T-cell (primary cell): ENCODE measurements at places on chromosomes 16 and 17.

- H3K4me1 ChIP-seq, result peaks cover 4% of the 10 kb centered on the region
- no peaks in the 10 kb centered on the region for H3K36me3 ChIP-seq
- peaks cover 53% of the 10 kb centered on the region for H3K27me3 ChIP-seq
- no peak overlapping the region for H3K27ac ChIP-seq
These were observed 153.5 kb upstream of the CIBAR2 start for GRCh38 chr16:85265810-85266209.

DNA sequence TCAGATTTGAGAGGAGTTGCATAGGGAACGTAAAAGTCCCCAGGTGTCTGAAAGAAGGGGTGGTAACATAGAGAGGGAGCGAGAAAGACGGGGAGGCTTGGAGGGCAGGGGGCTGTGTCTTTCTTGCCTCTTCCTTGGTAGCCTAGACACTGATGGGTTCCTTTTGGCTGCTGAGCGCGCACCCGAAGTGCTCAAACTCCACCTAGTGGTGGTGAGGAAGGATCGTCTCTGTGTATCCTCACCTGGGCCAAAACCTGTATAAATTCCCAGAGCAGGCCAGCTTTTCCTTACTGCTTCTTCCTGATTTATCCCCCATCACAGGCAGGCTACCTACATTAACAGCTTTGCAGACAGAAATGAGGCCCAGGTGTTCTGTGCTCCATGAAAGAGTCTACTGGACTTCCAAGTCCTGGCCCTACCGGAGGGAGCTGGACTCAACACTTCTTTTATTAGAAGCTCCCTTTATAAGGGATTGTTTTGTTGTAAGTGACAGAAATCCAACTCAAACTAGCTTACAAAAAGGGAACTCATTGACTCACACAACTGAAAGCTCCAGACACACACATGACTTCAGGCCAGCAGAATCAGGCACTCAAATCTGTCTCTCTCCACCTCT is 5.5 kb upstream of the SLC25A35 start:
- DNase-seq, result peak; percentile 46
- H3K4me1 ChIP-seq, result no peaks in the 10 kb centered on the region
- no peak overlapping the region for H3K4me3 ChIP-seq
- H3K27me3 ChIP-seq, result no peaks in the 10 kb centered on the region
- H3K36me3 ChIP-seq, result no peaks in the 10 kb centered on the region

DNA sequence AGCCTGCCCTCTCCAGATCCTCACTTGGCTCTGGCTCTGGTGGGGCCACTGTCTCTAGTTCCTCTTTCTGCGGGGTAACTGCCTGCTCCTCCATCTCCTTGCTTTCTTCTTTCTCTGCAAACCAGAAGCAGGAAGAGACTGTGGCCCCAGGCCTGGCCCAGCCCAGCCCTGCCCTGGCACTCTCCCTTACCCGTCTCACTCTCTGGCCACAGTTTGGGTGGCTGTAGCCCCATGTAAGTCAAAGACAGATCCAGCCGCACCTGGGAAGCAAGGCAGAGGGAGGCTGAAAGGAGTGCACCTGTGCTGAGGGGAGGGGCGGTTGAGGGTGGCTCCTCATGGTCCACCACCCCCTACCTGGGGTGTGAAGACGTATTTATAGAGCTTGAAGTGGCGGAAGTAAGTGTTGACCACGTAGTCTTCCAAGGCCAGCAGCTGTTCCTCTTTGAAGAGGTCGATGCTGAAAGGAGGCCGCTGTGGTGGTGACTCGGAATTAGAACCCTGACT is 2.8 kb downstream of the CFAP119 start:
- peaks cover 36% of the 10 kb centered on the region for H3K36me3 ChIP-seq
- H3K4me3 ChIP-seq, result no peak overlapping the region
- H3K4me1 ChIP-seq, result peaks cover 29% of the 10 kb centered on the region

DNA sequence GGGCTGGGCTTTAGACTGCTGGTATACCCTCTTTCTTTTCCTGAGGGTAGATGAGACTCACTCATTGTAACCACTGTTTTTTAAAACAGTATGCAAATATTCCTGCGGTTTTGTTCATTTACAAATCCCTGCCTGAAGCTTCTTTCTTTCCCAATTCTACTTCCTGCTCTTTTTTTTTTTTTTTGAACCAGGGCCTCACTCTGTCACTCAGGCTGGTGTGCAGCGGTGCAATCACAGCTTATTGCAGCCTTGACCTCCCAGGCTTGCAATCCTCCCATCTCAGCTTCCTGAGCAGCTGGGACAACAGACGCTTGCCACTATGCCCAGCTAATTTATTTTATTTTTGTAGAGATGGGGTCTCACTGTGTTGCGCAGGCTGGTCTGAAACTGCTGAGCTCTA is 8.0 kb upstream of the SULT1A1 start:
- H3K4me3 ChIP-seq, result no peak overlapping the region
- H3K27ac ChIP-seq, result no peak overlapping the region
- H3K27me3 ChIP-seq, result no peaks in the 10 kb centered on the region
- no peaks in the 10 kb centered on the region for H3K4me1 ChIP-seq

DNA sequence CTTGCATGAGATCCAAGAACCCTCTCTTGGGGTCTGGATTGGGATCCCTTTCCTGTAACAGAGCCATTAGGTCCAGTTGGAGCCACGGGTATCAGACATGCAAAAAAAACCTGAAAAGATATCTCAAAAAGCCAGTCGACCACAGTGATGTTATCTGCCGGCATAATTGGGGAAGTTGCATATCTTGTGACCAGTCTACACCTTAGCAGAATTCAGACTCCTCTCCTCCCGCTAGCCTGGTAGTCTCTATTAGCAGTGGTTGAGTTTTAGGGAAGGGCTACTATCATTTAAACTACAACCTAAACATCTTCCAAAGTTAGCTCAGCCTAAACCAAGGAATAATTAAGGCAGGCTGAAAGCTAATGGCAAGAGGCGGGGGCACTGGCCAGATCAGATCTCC is 16.2 kb upstream of the PSMD7 start:
- peaks cover 4% of the 10 kb centered on the region for H3K27me3 ChIP-seq
- no peaks in the 10 kb centered on the region for H3K36me3 ChIP-seq
- no peak for DNase-seq
- no peaks in the 10 kb centered on the region for H3K4me1 ChIP-seq
- H3K4me3 ChIP-seq, result no peak overlapping the region

GRCh38 chr17:58985971-58986370 is 120.7 kb downstream of the TRIM37 start:
- H3K36me3 ChIP-seq, result peaks cover 5% of the 10 kb centered on the region
- no peaks in the 10 kb centered on the region for H3K4me1 ChIP-seq
- no peak overlapping the region for H3K27ac ChIP-seq

- H3K4me1 ChIP-seq, result peaks cover 26% of the 10 kb centered on the region
- DNase-seq, result no peak
- peak overlapping the region; percentile 63 for H3K27ac ChIP-seq
- H3K27me3 ChIP-seq, result no peaks in the 10 kb centered on the region
- H3K36me3 ChIP-seq, result peaks cover 3% of the 10 kb centered on the region
- H3K4me3 ChIP-seq, result peak overlapping the region; percentile 85
These were observed 1.3 kb downstream of the GSPT1 start for GRCh38 chr16:11914210-11915113.

- DNase-seq, result no peak
- peaks cover 31% of the 10 kb centered on the region for H3K27me3 ChIP-seq
- H3K27ac ChIP-seq, result peak overlapping the region; percentile 60
- H3K4me1 ChIP-seq, result peaks cover 3% of the 10 kb centered on the region
- H3K4me3 ChIP-seq, result peak overlapping the region; percentile 94
These were observed 617 bp upstream of the SCRN2 start for GRCh38 chr17:47841488-47842291.

DNA sequence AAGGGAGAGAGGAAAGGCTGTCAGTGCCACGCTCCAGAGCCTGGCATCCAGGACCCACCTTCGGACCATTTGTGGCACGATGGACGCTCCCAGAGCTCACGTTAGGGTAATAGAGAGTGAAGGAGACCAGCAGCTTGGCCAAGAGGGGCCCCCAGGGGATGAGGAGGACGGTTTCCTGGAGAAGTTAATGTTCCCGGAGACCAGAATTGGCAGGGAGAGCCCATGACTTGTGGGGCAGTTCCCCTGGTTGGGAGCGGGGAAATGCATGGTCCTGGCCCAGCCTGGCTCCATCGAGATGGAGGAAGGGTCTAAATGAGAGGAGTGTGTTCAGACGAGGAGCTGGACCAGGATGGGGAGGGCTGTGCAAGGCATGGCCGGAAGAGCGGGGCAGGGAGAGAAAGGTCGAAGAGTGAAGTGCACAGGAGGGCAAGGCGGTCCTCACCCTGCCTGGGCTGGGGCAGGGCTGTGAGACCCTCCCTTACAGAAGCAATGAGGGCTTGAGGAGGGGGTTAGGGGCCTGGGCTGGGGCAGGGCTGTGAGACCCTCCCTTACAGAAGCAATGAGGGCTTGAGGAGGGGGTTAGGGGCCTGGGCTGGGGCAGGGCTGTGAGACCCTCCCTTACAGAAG is 2.9 kb upstream of the HIC1 start:
- H3K4me3 ChIP-seq, result no peak overlapping the region
- peaks cover 62% of the 10 kb centered on the region for H3K4me1 ChIP-seq

GRCh38 chr16:3596101-3596861 is 15.1 kb downstream of the SLX4 start:
- H3K27ac ChIP-seq, result no peak overlapping the region
- no peak overlapping the region for H3K4me3 ChIP-seq
- H3K36me3 ChIP-seq, result peaks cover 6% of the 10 kb centered on the region

DNA sequence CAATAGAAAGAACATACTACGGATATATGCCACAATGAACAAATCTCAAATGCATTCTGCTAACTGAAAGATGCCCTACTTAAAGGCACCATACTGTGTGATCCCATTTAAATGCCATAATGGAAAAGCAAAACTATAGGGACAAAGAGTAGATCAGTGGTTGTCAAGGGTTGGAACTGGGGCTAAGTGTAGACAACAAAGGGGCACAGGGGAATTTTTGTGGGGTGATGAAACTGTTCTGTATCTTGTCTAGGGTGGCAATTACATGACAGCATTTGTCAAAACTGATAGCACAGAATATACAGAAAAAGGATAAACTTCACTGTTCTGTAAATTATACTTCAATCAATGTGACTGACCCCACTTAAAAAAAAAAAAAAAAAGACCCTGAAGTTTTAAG is 17.7 kb downstream of the GFOD2 start:
- no peak overlapping the region for H3K27ac ChIP-seq
- H3K4me1 ChIP-seq, result peaks cover 10% of the 10 kb centered on the region
- no peaks in the 10 kb centered on the region for H3K27me3 ChIP-seq
- H3K36me3 ChIP-seq, result peaks cover 3% of the 10 kb centered on the region

GRCh38 chr16:85784813-85785212 is 14.5 kb downstream of the EMC8 start:
- H3K27me3 ChIP-seq, result no peaks in the 10 kb centered on the region
- no peak for DNase-seq
- no peak overlapping the region for H3K4me3 ChIP-seq

DNA sequence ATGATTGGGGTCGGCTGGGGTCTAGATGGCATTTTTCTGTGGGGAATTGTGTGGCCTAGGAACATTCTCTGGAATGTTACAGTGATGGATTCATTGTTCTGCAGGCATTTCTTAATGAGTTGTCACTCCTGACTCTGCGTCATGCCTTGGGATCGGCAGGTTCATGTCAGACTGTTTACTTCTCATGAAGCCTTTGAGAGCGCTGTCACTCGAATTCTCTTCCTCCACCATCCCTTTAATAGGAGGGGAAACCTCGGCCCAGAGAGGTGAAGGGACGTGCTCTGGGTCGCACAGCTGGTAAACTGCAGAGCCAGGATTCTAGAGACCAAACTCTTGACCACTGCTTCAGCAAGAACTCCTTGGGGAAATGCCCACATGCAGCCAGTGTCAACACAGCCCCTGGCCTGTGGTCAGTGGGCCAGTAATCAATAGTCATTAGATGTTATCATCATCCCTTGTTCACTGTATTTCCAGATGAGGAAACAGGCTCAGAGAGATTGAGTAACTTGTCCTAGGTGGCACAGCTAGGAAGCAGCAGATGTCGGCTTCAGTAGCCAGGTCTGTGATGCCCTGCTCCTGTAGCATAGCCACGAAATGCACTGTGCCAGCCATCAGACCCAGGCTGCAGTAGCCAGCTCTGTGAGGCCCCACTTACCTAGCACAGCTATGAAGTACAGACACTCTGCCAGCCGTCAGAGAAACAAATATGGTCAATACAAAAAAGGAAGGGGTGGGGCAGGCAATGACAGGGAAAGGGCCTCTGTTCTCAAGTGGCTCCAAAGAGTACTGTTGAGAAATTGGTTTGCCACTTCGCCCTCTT is 259.0 kb downstream of the CPPED1 start:
- H3K27ac ChIP-seq, result no peak overlapping the region
- no peak overlapping the region for H3K4me3 ChIP-seq
- no peaks in the 10 kb centered on the region for H3K27me3 ChIP-seq
- DNase-seq, result no peak
- no peaks in the 10 kb centered on the region for H3K36me3 ChIP-seq

GRCh38 chr17:19724501-19725420 is 8.4 kb upstream of the SLC47A2 start:
- no peak for DNase-seq
- H3K27ac ChIP-seq, result peak overlapping the region; percentile 49
- peak overlapping the region; percentile 40 for H3K4me3 ChIP-seq
- no peaks in the 10 kb centered on the region for H3K27me3 ChIP-seq

DNA sequence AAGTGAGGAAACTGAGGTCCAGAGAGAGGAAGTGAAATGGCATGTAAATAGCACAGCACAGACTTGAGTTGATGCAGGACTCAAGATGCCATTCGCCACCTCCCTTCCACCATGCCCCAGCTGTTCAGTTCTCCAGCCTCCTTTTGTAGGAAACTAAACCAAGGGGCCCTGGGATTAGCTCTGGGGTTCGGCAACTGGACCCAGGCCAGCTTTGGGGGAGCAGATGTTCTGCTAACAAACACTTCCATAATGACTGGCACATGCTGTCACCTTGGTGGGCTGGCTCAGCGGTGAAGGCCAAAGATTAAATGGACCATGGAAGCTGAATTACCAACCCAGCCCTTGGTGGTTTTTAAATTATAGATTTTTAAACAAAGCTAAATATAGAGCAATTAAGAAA is 77.0 kb downstream of the IRX6 start:
- H3K4me1 ChIP-seq, result no peaks in the 10 kb centered on the region
- no peak overlapping the region for H3K4me3 ChIP-seq
- no peak overlapping the region for H3K27ac ChIP-seq
- DNase-seq, result no peak
- H3K27me3 ChIP-seq, result peaks cover 4% of the 10 kb centered on the region
- H3K36me3 ChIP-seq, result no peaks in the 10 kb centered on the region

DNA sequence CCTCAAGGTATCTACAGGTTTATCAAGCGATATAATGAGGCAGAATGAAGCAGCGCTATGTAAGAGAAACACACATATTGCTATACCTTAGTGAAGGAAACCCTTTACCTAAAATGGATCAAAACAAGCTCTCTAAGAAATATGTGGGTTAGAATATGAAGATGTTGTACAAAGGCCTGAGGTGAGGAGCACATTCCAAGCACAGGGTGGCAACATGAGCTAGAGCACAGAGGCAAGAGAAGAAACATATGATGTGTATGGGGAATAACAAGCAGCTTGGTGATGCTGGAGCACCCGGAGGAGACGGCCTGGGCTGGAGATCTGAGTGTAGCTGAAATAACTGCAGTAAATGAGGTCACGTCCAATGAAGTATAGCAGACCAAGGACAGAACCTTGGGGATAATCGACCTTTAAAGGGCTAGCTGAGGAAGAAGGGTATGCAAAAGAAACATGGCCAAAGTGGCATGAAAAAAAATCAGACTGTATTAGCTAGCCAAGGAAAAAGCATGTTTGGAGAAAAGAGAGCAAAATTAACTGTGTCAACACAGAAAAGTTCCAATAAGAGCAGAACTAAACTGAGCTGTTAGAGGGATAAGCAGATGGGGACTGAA is 44.0 kb downstream of the MARVELD3 start:
- no peak overlapping the region for H3K4me3 ChIP-seq
- peaks cover 3% of the 10 kb centered on the region for H3K36me3 ChIP-seq
- no peak for DNase-seq
- no peaks in the 10 kb centered on the region for H3K4me1 ChIP-seq

- no peaks in the 10 kb centered on the region for H3K4me1 ChIP-seq
- no peak for DNase-seq
- H3K36me3 ChIP-seq, result no peaks in the 10 kb centered on the region
- peaks cover 11% of the 10 kb centered on the region for H3K27me3 ChIP-seq
- H3K4me3 ChIP-seq, result no peak overlapping the region
- H3K27ac ChIP-seq, result no peak overlapping the region
These were observed 124.9 kb downstream of the WSCD1 start for GRCh38 chr17:6195123-6195522.
